HTR-8/SVneo (cell line): ENCODE measurements at places on chromosomes 12 and 14.
A peak's percentile ranks its signal among the peaks of the same experiment; 100 is the strongest.

- peak; percentile 42 for DNase-seq
These were observed 558 bp downstream of the KLHDC2 start for GRCh38 chr14:49768301-49769121.

- peak; percentile 23 for DNase-seq
These were observed 69.2 kb upstream of the ETV6 start for GRCh38 chr12:11580125-11580751.

DNA sequence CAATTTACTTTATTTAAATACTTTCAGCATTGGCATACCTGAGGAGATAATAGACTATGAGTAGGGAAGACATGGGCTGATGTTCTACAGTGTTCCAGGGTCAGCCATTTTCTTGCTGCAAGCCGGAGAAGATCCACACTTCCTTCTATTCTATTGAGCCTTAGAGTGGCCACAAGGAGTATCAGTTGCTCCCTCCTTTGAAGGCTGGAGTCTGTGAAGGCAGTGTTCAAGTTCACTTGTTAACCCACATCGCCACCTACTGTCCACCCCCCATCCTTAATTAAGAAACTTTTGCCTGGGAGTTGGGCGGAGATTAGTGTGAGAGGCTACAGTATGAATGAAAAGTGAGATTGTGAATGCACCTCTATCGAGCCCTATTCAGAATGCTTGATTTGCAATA, 666.6 kb downstream of the NRXN3 start:
- peak; percentile 43 for DNase-seq

DNA sequence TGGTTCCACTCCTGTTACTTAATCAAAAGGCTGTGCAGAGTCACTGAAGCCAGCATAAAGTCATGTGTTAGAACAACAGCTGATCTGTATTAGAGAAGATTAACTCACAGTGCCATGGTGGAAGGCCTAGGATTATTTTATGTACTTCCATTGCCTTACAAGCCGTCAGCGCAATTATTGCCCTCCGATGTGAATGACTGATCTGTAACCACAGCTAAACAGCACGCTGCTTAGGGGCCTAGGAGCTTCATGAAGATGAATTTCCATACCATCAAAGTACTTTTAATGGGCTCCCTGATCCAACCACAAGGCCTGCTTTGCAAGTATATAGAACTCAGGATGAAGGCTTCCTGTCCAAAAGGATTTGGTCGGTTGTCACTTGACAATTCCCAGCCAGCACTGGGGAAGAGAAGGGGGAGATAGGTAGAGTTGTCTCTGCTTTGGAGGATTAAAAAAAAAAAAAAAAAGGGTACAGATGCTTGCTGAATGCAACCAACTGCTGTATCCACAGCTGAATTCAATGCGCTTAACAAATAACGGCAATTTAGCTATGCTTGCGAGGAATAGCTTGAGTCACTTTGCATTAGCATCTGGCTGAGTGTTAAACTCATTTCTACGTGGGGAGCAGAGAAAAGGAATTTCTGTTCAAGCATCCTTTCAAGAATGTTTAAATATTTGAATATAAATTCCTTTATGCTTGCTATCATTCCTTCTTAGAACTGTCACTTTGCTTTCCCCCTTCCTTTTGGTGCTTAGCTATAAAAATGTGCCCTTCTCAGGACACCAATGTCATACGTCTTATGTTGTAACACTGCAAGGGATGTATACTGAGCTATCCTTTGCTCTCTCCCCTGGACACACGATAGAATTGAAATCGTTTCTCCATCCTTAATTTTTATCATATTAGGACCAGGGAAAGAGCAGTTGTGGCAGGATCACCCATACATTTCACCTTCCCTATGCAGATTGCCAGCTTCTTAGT, 387.8 kb downstream of the SOX5 start:
- no peak for DNase-seq

DNA sequence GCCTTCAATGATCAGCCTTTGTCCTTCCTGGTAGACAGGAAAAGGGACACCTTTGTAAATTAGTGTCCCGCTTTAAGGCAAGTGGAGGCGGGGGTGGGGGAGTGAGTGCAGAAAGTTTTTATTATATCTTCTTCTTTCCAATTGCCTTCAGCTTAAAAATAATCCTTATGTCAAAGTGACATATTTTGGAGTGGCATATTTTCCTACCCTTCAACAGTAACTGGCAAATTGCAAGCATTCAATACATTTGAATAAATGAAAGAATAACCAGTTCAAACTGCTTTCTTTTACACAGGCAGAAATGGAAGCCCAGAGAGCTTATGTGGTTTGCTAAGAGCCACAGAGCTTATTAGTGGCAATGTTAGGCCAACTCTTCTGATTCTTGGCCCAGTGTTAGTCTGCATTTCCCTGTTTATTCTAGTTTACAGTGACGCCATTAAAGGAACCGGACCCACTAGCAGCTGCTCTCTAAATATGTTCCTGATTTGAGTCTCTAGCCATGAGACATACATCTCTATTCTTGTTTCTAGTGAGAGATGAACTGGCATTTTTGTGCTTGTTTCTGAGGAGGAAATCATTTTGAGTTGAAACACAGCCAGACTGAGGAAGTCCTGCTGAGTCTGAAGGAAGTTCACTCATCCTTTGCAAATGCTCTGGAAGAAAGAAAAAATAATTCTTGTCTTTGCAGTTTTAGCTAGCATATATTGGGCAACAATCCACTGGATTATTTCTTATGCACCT, 468.7 kb downstream of the NOVA1 start:
- no peak for DNase-seq

GRCh38 chr14:93232159-93232558, 25.1 kb downstream of the UBR7 start:
- no peak for DNase-seq
